Activated naive CD8-positive, alpha-beta T cell treated with anti-CD3 and anti-CD28 coated beads, Interleukin-2, amount 10 ng/mL, durations not matched to agents 7 days and 5 days (primary cell): ENCODE measurements at places on chromosomes 6 and 20. TPM values are rescaled to one million over a fixed set of nuclear protein-coding genes. Genes with fewer than 3 reads are reported as not detected.

The PAK5 gene
- not detected for total RNA-seq

The RHAG gene
- total RNA-seq, result not detected

The CDH4 gene
- total RNA-seq, result 0.14 TPM

The ASXL1 gene
- 102 TPM for total RNA-seq

The ASIP gene
- not detected for total RNA-seq

The GSTA2 gene
- not detected for total RNA-seq

The BACH2 gene
- total RNA-seq, result 61.7 TPM

The GTF2H4 gene
- total RNA-seq, result 26.7 TPM

The VWA7 gene
- total RNA-seq, result 5.7 TPM

The TBXT gene
- total RNA-seq, result not detected

The MUC22 gene
- not detected for total RNA-seq

The TMEM151B gene
- not detected for total RNA-seq

The ACSS1 gene
- total RNA-seq, result 55.8 TPM

The RNGTT gene
- 19.9 TPM for total RNA-seq

The GPSM3 gene
- 251 TPM for total RNA-seq

The ADIG gene
- total RNA-seq, result not detected

The TRIM38 gene
- total RNA-seq, result 29.1 TPM

The RIN2 gene
- 0.25 TPM for total RNA-seq

The PLCB4 gene
- not detected for total RNA-seq

The FANCE gene
- total RNA-seq, result 15.9 TPM

The CST5 gene
- total RNA-seq, result not detected

The FKBP1C gene
- 0.94 TPM for total RNA-seq

The MEP1A gene
- not detected for total RNA-seq

The RFX6 gene
- not detected for total RNA-seq

The BPIFA1 gene
- total RNA-seq, result not detected

The C6orf89 gene
- 46.0 TPM for total RNA-seq

The GHRH gene
- total RNA-seq, result not detected

The CAPN11 gene
- total RNA-seq, result not detected

The WRNIP1 gene
- 45.4 TPM for total RNA-seq

The RIPOR3 gene
- total RNA-seq, result not detected

The DZANK1 gene
- 2.2 TPM for total RNA-seq

The HLA-DPB1 gene
- 43.4 TPM for total RNA-seq

The TBCC gene
- total RNA-seq, result 48.6 TPM

The ADTRP gene
- 2.3 TPM for total RNA-seq

The DEFB123 gene
- total RNA-seq, result not detected

The ACTR5 gene
- 11.9 TPM for total RNA-seq

The GRM4 gene
- 0.14 TPM for total RNA-seq

The PROKR2 gene
- not detected for total RNA-seq

The ELOVL4 gene
- 0.79 TPM for total RNA-seq

The TMEM200A gene
- total RNA-seq, result 1.4 TPM

The SIRPB1 gene
- 6.5 TPM for total RNA-seq

The ADGB gene
- total RNA-seq, result not detected

The GLP1R gene
- not detected for total RNA-seq

The MAP7 gene
- 0.48 TPM for total RNA-seq

The DEFB124 gene
- total RNA-seq, result not detected
